NCI-H187 (cell line): ENCODE measurements at places on chromosomes 7 and 10.

GRCh38 chr10:90171014-90171722 is 469.8 kb downstream of the KIF20B start:
- DNase-seq = no peak

GRCh38 chr10:13743101-13743693 is 156.4 kb downstream of the PRPF18 start:
- DNase-seq = no peak

DNA sequence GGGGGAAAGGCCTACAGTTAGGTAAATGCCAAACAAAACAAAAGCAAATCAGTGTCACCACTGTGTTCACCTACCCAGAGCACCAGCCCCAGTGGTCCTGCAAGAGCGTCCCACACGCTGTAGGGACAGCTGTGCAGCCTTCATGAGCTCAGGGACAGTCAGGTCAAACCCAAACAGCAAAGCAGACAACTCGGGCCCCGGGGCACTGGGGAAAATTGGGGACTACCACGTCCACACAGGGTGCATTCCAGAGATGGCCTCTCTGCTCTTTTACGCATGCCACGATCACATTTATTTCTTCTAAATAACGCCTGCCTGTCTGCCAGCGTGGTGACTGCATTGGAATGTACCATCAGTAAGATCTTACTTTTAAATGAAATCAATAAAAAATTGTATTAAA is 21.7 kb downstream of the EBF3 start:
- DNase-seq = no peak

- DNase-seq = no peak
Measured at GRCh38 chr10:16509996-16510395, 11.7 kb downstream of the C1QL3 start.

GRCh38 chr7:139108266-139109187 is 993 bp downstream of the ZC3HAV1 start:
- peak; percentile 72 for DNase-seq
